ENCODE measurements at places on chromosomes 6 and 20.

GRCh38 chr6:74607934-74608333, 597.9 kb downstream of the COL12A1 start:
- DNase-seq, result no peak

GRCh38 chr6:166459272-166459671, 76.5 kb upstream of the MPC1 start:
- DNase-seq, result no peak

DNA sequence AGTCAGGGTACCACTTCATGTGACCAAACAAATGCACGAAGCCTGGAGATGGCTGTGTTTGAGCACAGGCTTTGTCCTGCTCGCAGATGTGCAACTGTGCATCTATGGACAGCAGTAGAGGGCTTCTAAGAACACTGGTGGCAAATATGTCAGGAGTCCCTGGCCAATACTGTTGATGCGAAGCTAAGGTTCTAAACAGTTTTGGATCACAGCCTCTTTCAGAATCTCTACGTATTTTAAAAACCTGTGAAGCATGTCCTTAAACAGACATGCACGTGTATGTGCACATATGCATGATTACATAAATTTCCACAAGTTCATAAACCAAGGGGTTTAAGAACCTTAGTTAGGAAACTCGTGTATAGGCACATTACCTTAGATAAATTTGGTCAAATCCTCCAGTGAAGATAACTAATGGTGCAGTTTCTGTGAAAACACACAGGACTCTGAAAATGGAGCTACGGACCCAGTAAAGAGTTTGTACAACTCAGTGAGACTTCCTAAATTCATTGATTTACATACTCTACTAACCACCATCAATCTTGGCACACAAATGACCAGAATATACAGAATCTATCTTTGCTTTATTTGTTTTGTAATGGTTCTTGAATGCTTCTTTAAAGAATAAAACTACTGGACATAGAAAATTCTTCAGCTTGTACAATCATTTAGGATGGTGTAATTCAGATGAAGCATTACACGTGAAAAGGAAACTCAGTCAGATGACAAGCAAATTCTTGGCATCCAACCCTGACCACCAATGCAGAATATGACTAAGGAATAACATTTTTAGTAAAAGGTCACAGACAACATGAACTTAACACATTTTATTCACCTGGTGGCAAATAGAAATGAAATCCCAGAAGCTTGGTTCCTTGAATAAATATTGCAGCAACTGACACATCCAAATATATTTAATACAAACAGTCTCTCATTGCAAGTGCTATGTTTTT, 27.4 kb downstream of the KCNQ5 start:
- DNase-seq, result peak; percentile 84

GRCh38 chr6:119467488-119468081, 118.0 kb upstream of the MAN1A1 start:
- DNase-seq, result peak; percentile 58

- DNase-seq, result no peak
These were observed 27.1 kb upstream of the TOP1 start for GRCh38 chr20:41001497-41001896.

DNA sequence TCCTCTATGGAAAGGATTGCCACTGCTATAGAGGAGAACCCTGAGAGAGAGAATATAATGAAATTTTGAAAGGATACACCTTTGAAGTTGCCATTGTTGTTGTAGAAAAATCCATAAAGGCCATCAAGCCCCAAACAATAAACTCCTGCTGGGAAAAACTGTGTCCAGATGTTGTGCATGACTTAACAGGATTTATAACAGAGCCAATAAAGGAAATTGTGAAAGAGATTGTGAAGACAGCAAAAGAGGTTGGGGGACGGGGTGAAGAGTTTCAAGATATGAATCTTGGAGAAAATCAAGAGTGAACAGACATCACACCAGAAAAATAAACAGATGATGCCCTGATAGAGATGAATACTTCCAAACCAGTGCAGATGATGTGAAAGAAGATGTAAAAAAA, 396.4 kb downstream of the BCKDHB start:
- DNase-seq, result no peak

GRCh38 chr6:235763-236360, 56.4 kb upstream of the DUSP22 start:
- peak; percentile 52 for DNase-seq

GRCh38 chr6:128517124-128517523, 3.3 kb downstream of the PTPRK start:
- DNase-seq, result no peak

DNA sequence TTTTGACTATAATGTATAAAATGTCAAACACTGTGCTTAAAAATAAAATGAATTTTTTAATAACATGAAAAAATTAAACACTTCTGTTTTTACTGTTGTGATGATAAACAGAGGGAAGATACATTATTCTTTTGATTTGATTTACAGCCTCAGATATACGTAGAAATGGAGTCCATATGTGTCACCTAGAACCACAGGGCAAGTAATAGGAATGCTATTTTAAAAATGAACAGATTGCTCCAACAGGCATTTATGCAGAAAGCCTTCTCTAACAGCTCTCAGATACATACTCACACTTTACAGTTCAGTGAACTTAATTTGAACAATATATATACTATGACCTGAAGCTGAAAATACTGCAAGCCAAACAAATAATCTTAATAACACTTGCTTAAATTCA, 1551.0 kb downstream of the GRIK2 start:
- DNase-seq, result no peak

DNA sequence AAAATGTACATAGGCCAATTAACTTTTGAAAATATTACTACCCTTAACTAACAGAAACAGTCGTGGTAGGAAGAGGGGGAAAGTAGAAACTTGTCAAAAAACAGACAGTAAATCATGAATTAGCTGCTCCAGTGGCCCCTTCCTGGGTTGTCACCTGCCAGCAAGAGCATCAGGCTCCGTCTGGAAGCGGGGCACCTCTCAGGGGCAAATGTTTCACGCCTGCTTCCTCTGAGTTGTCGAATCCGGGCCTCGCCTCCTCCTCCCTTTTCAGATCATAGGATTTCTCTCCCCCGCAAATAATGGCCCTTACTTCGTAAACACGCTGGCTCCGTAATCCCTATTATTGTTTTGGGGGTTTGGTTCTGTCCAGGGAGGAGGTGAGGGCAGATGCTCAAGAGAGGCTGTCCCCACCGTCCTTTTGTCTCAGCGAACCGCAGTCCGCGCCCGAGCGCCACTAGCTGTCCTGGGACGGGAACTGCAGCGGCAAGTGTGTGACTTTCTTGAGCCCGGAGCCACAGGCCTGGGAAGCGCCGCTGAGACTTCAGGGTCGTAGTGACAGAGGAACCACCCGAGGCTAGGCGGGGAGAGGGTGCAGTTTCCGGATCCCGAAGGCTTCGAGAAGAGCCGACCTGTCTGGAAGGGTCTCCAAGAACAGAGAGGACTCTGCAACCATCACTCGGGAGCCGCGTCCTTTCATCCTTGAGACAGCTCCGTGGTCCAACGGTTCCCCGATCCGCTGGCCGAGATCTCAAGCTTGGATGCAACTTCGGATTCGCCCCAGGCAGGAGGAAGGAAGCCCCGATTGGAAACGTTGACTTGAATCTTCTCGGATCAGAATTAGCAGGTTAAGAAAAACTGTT, 214.5 kb upstream of the ZNF184 start:
- peak; percentile 53 for DNase-seq

- DNase-seq, result no peak
These were observed 61.3 kb downstream of the EFCAB8 start for GRCh38 chr20:32920066-32920465.

GRCh38 chr6:39669973-39670342, 55.2 kb downstream of the KIF6 start:
- DNase-seq, result no peak

DNA sequence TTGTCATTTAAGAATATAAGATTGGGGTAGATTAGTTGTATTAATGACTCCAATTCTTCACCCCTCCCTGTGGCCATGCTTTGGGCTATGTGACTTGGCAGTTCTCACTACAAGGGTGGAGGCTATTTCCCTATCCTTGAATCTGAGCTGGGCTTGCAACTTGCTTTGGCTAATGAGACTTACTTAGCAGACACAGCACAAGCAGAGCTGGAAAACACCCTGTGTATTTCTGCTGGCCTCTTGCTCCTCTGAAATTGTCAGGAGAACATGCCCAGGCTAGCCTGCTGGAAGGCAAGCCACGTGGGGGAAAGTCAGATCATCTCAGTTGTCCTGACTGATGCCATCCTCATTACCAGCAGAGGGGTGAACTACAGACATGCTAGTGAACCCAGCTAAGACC, 126.5 kb upstream of the HDGFL1 start:
- no peak for DNase-seq

DNA sequence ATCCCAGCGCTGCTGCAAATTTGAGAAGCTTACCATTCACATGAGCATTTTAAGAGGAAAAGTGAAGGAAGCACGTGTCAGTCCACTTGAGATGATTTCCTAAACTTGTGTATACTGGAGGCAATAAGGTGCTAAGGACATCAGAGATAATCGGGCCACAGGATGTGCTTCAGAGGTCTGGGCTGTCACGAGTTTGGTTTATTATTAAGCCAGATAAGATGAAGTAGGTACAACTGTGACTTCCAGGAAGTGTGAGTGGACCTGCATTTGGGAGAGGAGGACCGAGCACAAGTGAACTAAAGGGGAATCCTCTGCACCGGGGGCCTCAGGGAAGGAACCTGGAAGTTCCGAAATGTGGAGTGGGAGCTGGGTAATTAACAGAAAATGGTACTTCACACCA, 1.4 kb downstream of the SAMD5 start:
- DNase-seq, result peak; percentile 42

DNA sequence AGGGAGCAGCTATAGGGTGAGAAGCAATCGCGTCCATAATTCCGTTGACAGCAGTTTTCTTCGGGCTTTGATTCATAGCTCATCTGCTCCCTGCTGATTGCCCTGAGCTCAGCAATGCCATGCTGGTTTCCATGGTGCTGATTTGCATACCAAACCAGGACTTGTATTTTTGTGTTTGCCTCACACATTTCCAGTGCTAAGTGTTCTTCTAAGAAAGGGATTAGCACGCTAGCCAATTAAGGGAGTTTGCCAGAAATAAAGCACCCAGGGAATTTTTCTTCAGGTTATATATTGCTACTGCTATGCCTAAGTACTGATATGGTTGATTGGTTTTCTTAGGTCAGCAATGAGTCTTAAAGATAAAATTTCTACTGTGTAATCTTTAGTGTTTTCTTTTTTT, 177.6 kb downstream of the PLCB1 start:
- DNase-seq, result peak; percentile 82

DNA sequence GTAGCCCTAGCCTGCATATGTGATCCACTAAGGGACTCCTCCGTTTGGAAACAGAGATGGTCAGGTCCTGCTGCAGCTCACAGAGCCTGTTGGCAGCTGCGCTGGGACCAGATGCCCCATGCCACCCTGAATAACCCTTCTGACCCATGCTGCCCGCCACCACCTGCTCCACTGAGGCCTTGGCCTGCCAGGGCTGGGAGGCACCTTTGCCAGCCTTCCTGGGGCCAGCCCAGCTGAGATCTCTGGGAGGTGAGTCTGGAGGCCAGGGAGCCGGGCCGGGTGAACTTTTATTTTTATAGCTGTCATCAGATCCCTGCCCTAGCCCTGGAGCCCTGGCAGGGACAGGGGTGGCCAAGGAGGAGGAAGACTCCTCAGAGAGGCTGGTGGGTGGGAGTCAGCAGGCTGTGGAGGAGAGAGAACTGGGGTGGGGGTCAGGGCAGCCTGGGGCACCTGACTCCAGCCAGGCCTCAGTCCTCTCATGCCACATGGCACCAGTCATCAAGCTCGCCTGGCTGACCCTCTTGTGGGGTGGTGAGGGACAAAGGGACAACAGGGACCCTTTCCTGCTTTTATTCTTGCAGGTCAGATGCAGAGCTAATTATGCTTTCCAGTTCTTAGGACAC, 10.0 kb downstream of the CEBPB start:
- DNase-seq, result no peak

- DNase-seq, result no peak
These were observed 7.2 kb upstream of the SYNJ2 start for GRCh38 chr6:157974341-157974894.

DNA sequence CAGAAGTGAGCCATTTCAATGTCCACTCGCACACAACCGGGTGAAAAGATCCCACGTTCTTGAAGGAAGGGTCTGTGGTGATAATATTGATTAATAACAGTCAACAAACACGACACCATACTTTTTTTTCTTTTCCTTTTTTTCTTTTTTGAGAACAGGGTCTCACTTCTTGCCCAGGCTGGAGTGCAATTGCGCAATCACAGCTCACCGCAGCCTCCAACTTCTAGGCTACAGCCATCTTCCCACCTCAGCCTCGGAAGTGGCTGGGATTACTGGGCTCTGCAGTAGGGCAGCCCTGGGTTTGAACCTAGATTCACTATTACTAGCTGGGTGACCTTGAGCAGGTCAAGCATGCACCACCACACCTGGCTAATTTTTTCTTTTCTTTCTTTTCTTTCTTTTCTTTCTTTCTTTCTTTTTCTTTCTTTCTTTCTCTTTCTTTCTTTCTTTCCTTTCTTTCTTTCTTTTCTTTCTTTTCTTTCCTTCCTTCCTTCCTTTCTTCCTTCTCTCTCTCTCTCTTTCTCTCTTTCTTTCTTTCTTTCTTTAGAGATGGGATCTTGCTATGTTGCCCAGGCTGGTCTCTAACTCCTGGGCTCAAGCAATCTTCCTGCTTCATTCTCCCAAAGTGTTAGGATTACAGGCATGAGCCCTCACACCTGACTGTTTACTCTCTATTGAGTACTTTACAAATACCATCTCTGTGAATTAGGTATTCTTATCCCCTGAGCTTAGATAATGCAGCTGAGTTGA, 123.9 kb downstream of the SNX5 start:
- no peak for DNase-seq

- no peak for DNase-seq
These were observed 439.5 kb upstream of the CDH4 start for GRCh38 chr20:60812561-60812960.

GRCh38 chr6:15304337-15305042, 58.6 kb downstream of the JARID2 start:
- no peak for DNase-seq

Measured in renal cortical epithelial cell (primary cell).